ENCODE measurements at places on chromosomes 2 and 18.

DNA sequence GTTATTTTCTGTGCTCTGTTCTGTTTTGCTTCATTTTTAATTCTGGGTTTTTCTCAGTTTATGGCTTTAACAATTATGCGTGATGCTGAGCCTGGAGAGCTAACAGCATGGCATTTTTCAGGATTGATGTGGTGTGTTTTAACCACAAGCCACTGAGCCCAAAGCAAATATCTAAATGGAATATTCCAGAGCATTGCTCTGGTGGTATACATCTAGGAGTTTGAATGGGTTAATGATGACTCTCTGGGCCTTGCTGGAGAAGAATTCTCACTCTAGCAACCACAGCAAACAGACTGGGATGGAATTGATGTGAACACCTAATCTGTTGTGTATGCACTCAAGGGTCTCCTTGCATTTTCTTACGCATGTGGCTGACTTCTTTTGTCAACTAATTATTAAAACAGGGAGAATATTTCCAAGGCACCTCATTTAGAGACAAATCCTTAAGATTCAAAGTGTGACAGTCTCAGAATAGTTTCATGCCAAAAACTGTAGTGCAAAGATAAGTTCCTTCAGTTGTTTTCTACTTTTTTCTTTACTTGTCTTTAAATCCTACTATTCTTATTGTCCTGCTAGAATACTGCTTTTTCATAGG lies 164.0 kb downstream of the DTNA start:
- no peak for DNase-seq

GRCh38 chr2:134771313-134771801 lies 52.6 kb upstream of the TMEM163 start:
- DNase-seq = no peak

DNA sequence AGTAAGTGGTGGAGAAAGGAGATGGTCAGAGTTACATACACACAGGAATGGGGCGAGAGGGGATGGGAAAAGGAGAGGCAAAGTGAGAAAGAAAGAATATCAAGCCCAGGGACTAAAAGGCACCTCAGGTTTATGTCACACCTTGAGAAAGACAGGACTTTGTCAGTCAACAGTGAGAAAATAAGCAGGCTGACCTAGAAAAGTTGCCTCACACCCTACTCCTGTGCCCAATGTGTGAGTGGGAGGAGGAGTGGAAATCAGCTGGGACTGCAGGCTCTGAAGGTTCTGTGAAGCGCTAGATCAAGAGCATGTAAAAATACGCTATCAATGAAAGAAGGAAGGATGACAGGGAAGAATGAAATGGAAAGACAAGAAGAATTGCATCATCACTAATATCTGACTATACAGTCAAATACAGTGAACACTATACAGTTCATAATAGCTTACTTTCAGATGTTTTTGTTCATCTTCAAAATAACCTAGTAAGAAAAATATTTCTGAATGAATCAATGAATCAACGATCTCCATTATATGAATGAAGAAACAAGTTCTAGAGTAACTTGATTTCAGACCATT lies 10.7 kb downstream of the VPS54 start:
- DNase-seq = no peak

GRCh38 chr2:85184231-85184630 lies 51.0 kb downstream of the TCF7L1 start:
- no peak for DNase-seq

DNA sequence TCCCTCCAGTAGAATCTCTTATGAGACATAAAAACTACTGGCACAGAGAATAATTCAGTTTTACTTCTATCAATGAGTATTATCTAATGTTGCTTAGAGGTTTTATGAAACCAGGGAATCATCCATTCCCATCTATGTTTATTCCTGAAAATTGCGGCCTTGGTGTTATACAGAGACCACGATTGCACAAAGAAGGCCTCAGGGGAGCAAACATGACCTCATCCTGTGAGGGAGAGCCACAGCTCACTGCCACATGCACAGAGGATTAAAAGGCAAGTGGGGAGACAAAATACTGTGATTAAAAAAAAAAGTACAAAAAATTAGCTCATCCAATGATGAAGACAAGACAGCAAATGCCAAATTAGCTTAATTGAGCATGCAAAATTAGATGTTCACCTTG lies 111.8 kb upstream of the SLC35G4 start:
- no peak for DNase-seq
